IMR-90 (cell line): ENCODE measurements at places on chromosomes 7 and 10. TPM values are rescaled to one million over a fixed set of nuclear protein-coding genes. Genes with fewer than 3 reads are reported as not detected.

- no peaks in the 10 kb centered on the region for H3K4me1 ChIP-seq
- H3K27ac ChIP-seq: no peak overlapping the region
- H3K4me3 ChIP-seq: no peak overlapping the region
- peaks cover 30% of the 10 kb centered on the region for H3K27me3 ChIP-seq
Observed at GRCh38 chr10:70537398-70538194, 59.0 kb downstream of the PALD1 start.

- H3K4me3 ChIP-seq: no peak overlapping the region
- H3K27me3 ChIP-seq: no peaks in the 10 kb centered on the region
- H3K4me1 ChIP-seq: no peaks in the 10 kb centered on the region
- no peak for DNase-seq
- H3K36me3 ChIP-seq: peaks cover 7% of the 10 kb centered on the region
Observed at GRCh38 chr7:6332386-6332785, 60.0 kb upstream of the CYTH3 start.

The UTF1 gene
- not detected in 2 replicates for total RNA-seq

DNA sequence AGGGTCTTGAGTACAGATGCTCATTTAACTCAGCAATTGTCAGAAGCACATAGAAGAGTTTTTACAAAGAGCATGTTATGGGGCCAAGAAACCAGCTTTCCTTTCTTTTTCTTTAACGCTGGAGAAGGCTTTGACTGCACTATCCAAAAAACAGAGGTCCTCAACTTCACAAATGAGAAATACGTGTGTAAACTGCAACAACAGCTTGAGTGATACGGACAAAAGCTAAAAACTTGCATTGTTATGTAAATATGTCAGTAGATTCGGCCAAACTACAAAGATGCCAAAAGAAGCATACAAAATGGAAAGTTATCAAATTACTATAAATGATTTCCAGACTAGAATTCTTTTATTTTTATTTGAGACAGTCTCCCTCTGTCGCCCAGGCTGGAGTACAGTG, 62.4 kb upstream of the C10orf90 start:
- no peak for DNase-seq
- H3K4me3 ChIP-seq: no peak overlapping the region
- no peaks in the 10 kb centered on the region for H3K4me1 ChIP-seq
- no peaks in the 10 kb centered on the region for H3K36me3 ChIP-seq

DNA sequence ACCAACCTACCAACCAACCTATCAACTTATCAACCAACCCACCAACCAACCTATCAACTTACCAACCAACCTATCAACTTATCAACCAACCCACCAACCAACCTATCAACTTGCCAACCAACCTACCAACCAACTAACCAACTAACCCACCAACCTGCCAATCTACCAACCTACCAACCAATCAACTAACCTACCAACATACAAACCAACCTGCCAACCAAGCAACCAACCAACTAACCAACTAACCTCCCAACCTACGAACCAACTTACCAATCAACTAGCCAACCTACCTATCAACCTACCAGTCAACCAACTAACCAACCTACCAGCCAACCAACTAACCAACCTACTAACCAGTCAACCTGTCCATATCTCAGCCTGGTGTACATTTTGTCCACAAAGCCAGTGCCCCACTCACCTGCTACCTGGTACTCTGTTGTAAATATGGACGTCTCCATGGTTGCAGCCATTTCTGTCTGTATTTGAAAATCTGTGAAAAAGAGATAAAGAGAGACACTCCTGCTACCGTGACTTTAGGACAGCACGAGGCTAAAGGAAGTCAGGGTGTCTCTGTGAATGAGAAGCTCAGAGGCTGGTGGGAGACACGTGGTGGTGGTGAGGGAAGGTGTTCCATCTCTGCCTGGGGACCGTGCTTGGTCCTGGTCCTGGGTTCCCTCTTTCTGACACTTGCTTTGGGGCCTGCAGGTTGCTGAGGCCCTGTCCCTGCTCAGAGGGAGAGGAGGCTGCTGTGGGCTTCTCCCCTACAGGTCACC, 41.9 kb upstream of the IL15RA start:
- H3K27ac ChIP-seq: no peak overlapping the region
- no peak for DNase-seq
- no peak overlapping the region for H3K4me3 ChIP-seq
- no peaks in the 10 kb centered on the region for H3K36me3 ChIP-seq
- H3K27me3 ChIP-seq: peaks cover 23% of the 10 kb centered on the region
- peaks cover 2% of the 10 kb centered on the region; the same call in 1 of the 2 replicates for H3K4me1 ChIP-seq

DNA sequence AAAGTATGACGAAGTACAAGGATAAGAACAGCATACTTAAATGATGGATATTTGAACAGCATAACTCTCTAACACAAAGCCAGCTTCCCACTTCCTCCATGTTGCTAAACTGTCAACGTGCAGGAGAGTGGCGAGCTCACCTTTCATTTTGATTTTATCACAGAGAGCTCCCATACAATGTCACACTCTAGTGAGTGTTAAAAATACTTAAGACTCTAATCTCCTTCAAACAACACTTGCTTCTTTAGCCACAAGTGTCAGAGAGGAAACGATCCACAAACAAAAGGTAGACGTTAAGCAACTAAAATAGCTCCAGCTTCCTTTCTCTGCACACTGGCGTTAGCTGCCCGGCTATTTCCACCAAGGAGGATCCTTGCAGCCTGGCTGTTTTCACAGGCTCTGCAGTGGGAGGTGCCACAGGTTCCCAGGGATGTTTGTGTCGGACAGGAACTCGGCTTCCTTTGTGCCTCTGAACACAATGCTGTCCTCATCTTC, 194.6 kb downstream of the COBL start:
- no peaks in the 10 kb centered on the region for H3K27me3 ChIP-seq
- H3K4me1 ChIP-seq: no peaks in the 10 kb centered on the region
- no peaks in the 10 kb centered on the region for H3K36me3 ChIP-seq
- DNase-seq: no peak
- H3K27ac ChIP-seq: no peak overlapping the region

GRCh38 chr10:17128261-17128660, 1.4 kb downstream of the CUBN start:
- H3K27me3 ChIP-seq: no peaks in the 10 kb centered on the region
- H3K36me3 ChIP-seq: no peaks in the 10 kb centered on the region
- H3K4me1 ChIP-seq: peaks cover 2% of the 10 kb centered on the region; the same call in 1 of the 2 replicates
- H3K27ac ChIP-seq: no peak overlapping the region
- no peak for DNase-seq

The TMEM176A gene
- not detected in 2 replicates for total RNA-seq
